ENCODE measurements at places on chromosomes 3 and 15.
A peak's percentile ranks its signal among the peaks of the same experiment; 100 is the strongest.

DNA sequence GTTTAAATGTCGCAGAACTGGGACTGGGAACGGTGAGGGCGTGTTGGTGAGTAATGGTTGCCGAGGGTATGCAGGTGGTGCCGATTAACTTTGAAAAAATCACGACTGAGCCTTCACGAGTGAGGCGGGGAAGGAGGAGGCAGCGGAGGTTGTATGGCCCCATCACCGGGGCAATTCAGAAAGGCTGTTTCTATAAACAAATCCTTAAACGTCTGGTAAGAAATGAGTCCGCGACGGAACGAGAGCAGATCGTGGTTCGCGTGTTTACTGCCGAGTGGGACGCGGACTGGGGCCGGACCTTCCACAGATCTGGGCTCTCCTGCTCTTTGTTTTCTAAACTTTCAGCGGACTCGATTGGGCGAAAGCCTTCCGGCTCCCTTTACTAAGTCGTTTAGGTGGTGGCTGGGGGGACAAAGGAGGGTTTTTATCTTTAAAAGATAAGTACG is 2.7 kb downstream of the IGF1R start:
- DNase-seq: peak; percentile 25

- no peak for DNase-seq
These were observed 78.5 kb downstream of the TMCO5A start for GRCh38 chr15:38012894-38013293.

DNA sequence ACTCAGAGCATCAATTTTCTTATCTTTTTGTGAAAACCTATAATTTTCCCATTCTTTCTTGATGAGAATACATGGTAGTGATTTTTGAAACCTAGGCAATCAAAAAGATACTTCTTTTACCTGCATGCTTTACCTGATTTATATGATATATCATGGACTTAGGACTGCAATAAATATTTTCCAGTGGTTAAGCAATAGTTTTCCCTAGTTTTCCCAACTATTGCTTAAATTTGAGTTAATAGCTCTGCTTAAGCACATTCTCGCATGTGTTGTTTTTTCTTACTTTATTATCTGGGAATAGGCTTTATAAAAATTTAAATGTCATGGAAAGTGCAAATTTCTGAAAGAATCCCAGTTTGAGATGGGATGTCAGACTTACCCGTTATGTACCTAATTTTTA is 465.1 kb upstream of the BCHE start:
- DNase-seq: no peak

DNA sequence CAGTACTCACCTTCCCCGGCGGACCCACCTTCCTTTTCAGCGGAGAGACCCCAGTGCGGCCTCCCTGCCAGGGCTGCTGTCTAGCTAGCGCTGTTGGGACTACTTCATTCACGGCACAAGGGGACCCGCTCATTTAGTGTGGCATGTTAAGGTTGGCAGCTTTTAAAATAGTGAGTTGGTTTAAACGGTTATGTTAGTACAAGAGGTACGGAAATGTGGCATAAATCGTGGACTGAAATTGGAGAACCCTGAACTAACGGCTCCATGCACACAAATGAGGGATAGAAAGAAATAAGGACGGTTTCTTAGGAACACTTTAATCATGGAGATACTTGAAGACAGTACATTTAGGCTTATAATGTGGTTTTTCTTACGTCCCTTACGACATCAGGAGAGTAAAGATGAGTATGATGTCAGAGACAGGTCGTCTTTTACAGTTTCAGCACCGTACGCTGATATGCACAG is 752 bp downstream of the CEP63 start:
- DNase-seq: no peak

GRCh38 chr3:152626226-152626625 is 208.7 kb upstream of the P2RY1 start:
- no peak for DNase-seq

DNA sequence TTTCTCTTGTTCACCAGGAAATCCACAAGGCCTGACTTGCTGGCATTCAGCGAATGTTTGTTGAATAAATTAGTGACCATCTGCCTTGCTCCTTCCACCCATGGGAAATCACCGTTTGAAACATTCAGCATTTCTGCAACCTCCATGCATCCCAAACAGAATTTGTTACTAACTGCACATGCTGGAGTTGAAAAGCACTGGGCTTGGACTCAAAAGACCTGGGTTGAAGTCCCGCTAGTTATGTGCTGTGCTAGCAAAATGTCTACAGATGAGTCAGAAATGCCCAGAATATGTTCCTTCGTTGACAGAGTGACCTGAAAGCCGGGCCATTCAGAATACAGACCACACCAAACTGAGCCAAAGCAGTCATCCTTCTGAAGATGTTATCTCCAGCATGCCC is 144.6 kb downstream of the ALDH1A2 start:
- DNase-seq: no peak

DNA sequence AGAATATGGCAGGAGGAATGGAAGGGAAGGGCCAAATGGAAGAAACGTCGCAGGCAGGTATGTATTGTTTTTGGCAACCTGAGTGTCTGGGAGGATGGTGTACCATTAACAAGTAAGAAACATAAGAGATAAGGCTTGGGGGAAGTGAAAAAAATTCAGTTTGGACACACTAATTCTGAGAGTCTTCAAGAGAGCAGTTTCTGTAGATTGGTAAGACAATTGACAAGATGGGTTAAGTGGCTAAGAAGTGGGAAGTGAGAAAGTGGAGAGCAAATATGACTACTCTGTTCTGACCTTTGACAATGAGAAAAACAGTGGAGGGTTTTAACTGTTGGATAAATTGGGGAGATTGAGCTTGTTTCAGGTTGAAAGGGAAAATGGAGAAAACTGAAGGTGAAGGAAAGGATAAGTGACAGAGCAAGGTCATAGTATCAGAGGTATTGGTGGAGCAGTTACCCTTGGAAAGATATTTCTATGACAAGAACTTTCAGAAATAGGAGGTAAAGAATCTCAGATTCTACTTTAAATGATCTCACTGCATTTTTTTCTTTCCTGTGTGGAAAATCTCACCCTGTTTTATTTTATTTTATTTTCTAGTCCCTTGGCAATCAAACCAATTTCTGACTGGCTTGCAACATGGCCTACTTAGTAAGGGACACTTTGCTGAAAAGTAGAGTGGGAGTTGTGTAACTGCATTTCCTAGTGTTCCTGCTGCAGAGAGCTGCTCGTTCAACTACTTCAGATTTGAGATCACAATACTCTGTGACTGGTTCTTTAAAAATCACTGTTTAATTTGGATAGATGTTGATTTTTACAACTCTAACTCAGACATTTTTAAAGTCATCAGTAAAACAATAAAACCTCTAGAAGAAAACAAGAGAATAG is 23.1 kb upstream of the GABPB1 start:
- no peak for DNase-seq

DNA sequence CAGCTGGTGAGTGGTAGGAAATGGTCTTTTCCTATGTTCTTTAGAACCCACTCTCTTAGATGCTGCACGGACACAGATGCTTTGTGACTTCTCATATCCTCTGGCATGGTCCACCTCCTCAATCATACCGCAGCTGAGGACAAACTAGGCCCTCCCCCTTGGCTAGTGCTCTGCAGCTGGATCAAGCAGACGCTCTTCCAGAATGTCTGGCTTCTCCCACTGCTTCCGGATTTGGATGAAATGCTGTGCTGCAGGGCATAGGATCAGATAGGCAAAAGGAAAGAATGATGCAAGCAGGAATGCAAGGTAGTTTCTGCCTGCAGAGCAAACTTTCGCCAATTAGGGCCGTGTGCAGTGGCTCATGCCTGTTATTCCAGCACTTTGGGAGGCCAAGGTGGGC is 75.7 kb upstream of the SLC4A7 start:
- no peak for DNase-seq

DNA sequence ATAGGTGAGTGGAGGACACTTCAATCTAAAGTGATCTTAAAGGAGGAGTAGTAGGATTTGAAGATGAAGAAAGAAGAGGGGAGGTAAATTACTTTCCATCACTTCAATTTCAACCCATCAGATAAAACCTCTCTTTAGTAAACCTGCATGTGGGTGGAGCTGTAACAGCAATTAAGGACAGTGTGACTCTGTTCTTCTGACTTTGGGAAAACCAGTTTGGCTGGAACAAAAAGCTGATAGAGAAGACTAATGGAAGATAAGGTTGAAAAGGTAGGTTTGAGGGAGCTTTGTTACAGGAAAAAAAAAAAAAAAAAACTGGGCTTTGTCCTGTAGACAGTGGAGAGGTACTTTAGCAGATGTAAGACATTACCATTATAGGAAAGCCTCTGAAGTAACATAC is 4.5 kb upstream of the GSK3B start:
- DNase-seq: no peak

DNA sequence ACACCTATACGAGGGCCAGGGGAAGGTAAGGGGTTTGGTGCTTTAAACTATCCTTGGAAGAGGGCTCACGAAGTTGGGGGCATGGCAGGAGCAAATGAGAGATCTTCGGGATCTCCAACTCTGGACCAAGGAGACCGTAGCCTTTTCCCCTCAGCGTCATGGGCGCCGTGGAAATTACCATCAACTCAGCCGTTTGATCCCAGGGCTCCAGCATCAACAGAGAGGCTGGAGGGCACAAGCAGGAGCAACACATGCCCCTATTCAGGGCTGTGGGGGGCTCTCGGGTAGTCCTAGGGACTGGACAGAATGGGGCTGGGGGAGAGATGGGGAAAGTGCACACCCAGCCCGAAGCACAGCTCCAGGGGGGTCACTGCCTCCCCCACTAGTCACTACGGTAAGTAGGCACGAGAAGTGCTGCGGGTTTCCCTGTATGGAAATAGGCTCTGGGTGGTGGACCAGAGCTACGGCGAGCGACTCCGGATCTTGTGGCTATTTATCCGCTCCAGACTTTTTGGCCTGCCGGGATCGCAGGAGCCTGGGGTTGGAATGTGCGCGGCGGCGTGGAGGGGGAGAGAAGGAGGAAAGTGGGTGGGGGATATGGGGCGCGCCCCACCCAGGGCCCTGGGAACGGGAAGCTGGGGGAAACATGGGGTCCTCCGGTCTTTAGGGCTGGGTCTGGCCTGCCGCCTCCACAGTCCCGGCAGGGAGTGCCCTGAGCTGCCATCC is 539 bp upstream of the LAMB2 start:
- no peak for DNase-seq

DNA sequence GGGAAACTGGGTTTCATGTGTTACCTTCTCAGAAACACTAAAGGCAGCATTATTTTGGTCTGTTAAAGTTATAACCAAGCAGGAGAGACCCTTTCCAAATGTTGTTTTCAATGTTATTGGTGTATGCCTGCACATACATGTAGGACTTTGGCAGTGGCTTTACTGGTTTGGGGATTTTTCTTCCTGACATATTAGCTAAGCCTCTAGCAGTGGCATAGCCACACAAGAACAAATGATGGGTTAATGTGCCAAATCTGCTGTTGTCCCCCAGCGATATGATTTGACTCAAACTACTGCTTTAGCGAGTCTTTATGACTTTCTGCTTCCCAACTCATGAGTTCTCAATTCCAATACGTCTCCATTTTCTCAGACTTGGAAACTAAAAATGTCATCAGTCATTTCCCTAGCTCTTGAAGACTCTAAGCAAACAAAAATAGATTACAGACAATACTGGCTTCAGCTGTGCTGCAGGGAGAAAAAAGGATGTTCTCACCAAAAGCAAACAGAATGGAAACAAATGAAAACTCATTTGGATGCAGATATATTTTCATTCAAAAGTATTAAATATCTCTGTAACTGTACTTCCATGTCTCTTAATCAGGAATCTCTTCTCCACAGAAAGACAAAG is 29.6 kb downstream of the TPM1 start:
- DNase-seq: no peak

GRCh38 chr15:27196691-27197090 is 225.7 kb downstream of the GABRG3 start:
- DNase-seq: no peak

DNA sequence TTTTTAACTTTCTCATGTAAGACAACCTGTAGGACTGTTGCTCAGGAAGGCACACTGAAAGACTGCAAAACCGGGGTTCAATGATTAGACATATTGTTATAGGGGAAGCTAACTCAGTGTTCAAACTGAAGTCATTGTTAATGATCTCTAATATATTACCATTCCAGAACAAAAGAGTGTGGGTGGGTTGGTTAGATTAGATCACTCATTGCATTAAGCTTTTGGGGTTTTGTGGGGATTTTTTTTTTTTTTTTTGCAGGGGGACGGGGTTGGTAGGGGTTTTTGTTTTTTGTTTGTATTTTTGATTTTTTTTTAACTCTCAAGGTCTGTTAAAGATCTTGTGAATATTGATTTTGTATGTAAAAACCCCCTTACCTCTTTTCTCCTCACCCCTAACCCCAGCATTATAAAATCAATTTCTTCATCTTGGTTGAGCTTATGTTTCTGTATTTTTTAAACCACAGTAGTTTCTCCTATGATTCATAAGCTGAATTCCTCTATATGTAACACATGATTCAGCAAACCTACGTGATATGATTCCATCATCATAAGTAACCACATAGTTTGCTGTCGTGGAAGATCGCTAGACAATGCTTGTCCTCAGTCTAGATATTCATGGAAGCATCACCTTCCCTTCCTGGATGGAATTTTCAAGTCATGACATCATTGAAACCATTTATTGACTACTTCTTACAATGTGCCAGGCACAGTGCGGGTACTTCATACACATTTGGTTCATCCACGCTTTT is 544.1 kb upstream of the MDFIC2 start:
- DNase-seq: no peak

DNA sequence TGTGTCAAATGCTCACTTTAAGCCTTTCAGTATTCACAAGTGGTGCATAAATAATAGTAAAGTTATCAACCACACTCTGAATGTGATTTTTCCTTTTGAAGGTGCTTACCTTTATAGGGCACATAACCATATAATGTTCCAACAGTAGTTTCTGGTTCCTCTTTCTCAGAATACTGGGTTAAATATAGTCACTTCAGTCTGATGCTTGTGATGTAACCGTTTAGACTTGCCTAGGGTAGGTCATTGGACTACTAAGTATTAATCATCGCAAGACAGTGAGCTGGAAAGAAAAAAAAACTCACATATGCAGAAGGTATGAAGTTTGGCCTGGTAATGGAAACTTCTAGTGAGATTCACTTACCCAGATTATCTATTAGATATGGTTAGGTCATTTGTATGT is 1.9 kb downstream of the KBTBD8 start:
- DNase-seq: no peak

DNA sequence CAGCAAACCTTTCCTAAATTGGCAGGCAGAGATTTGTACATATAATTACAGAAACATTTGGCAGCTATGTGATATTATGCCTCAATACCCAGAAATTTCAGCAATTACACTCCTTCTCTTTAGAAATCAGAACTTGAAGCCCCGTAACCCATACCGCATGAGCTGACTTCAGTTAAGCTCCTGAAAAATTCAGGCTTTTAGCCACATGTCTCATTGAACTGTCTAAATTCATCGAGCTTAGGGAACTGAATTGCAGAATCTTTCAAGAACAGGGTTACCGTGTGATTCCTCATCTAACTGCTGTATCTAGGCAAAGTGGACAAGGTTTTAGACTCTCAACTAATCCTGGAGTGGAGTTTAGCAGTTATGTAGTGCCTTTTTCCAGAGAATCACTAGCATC is 333.0 kb downstream of the EPHA3 start:
- no peak for DNase-seq

DNA sequence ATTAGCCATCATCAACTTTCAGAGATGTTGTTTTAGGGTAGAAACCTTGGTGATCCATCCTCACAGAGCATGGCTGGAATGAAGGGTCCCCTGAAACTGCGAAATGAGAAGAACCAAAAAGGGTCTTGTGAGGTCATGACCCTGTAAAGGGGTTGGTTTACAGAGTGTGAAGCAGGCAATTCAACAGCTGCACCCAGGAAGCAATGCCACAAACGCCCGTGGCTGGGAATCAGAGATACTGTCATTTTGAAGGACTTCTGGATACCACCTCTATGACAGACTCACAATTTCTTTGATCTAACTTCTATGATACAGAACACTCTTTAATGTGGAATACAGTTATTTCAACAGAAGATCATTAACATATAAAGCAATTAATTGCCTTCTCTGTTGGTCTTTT is 79.1 kb downstream of the GREM1 start:
- no peak for DNase-seq

All from CD4-positive, alpha-beta T cell treated with Interferon gamma for 1 hour (primary cell).